ENCODE measurements at places on chromosomes 11 and 22.

DNA sequence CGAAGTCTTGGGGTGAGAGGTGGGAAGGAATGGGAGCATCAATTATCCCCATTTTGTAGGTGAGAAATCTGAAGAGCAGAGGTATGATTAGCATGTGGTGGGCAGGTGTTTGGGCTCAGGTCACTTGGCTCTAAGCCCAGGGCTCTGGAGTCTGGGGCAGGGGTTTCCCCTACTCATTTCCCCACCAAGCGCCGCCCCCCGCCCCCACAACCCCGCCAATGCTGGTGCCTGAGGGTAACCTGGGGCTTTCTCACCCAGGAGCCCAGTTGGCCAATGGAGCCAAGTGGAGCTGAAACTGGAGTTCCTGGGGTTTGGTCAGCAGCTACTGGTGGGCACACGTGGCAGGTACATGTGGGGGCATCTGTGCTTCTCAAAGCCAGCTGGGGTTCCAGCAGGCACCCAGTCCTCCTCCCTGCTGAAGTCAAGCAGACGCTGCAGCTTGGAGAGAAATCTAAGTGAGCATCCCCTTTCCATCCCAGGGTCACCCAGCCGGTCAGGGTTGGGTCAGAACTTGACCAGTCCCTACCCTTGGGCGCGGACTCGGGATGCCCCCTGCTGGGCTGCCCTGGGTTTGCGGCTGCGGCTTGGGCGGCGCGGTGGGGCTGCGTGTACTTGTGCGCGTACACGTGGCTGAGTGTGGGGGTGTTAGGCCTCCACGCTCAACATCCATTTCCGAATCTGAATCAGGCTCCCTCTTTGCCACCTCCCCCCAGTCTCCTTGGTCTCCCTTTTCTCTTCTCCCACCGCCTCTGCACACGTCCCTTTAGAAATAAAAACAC is 1.7 kb upstream of the CHRM1 start:
- peaks cover 50% of the 10 kb centered on the region for H3K4me1 ChIP-seq
- H3K36me3 ChIP-seq = no peaks in the 10 kb centered on the region
- H3K27me3 ChIP-seq = peaks cover 19% of the 10 kb centered on the region
- no peak overlapping the region for H3K27ac ChIP-seq
- DNase-seq = no peak

- no peaks in the 10 kb centered on the region for H3K27me3 ChIP-seq
- H3K4me3 ChIP-seq = no peak overlapping the region
- no peaks in the 10 kb centered on the region for H3K36me3 ChIP-seq
- H3K4me1 ChIP-seq = peaks cover 60% of the 10 kb centered on the region
Observed at GRCh38 chr11:2096919-2097301, 42.3 kb downstream of the IGF2 start.

- no peaks in the 10 kb centered on the region for H3K27me3 ChIP-seq
- H3K36me3 ChIP-seq = no peaks in the 10 kb centered on the region
- H3K4me3 ChIP-seq = no peak overlapping the region
- DNase-seq = no peak
- no peaks in the 10 kb centered on the region for H3K4me1 ChIP-seq
Observed at GRCh38 chr11:87256694-87257340, 219.1 kb downstream of the TMEM135 start.

- no peak overlapping the region for H3K27ac ChIP-seq
- H3K36me3 ChIP-seq = peaks cover 9% of the 10 kb centered on the region
- no peak overlapping the region for H3K4me3 ChIP-seq
- peaks cover 40% of the 10 kb centered on the region for H3K4me1 ChIP-seq
Observed at GRCh38 chr11:1748636-1749394, 1.6 kb downstream of the IFITM10 start.

- no peak overlapping the region for H3K4me3 ChIP-seq
- H3K27ac ChIP-seq = peak overlapping the region; percentile 84
- H3K36me3 ChIP-seq = no peaks in the 10 kb centered on the region
- no peaks in the 10 kb centered on the region for H3K27me3 ChIP-seq
- peak; percentile 58 for DNase-seq
Observed at GRCh38 chr11:69637941-69638871, 2.8 kb upstream of the CCND1 start.

DNA sequence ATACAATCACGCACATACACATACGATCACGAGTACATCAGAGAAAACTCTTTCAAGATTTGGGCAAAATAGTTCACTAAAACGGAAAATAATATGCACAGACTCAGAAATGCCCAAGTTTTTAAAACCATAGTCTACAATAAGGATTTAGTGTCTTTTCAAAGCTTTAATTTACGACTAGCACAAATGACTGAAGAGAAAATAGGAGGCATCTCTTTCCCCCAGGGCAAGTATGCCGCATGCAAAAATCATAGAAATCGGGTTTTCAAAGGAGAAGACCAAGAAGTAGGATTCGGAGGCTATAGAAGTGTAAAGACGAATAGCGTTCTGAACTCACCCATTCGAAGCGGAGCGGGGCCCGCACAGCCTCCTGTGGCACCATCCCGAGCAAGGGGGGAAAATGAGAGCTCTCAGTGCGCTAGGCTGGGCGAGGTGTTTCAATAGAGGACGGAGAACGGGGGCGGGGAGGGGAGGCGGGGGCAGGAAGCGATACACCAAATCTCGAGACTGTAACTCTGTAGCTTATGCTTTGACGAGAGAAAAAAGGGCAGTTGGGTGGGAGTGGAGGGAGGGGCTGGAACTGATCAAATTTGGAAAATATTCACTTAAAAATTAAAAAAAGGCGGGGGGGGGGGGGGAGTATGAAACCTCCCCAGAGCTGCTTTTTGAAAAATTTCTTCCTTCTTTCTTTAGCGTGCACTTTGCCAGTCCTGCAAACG is 15.8 kb downstream of the BLID start:
- H3K27ac ChIP-seq = peak overlapping the region; percentile 76
- H3K4me1 ChIP-seq = peaks cover 7% of the 10 kb centered on the region
- no peaks in the 10 kb centered on the region for H3K36me3 ChIP-seq
- H3K4me3 ChIP-seq = no peak overlapping the region
- no peaks in the 10 kb centered on the region for H3K27me3 ChIP-seq

- DNase-seq = no peak
- no peak overlapping the region for H3K27ac ChIP-seq
- no peaks in the 10 kb centered on the region for H3K36me3 ChIP-seq
Observed at GRCh38 chr22:35155403-35156025, 89.6 kb downstream of the ISX start.

GRCh38 chr11:123580557-123581275 is 73.7 kb downstream of the SCN3B start:
- H3K4me1 ChIP-seq = peaks cover 18% of the 10 kb centered on the region
- H3K36me3 ChIP-seq = no peaks in the 10 kb centered on the region
- H3K27ac ChIP-seq = no peak overlapping the region
- no peak overlapping the region for H3K4me3 ChIP-seq

- H3K36me3 ChIP-seq = no peaks in the 10 kb centered on the region
- no peaks in the 10 kb centered on the region for H3K27me3 ChIP-seq
- no peaks in the 10 kb centered on the region for H3K4me1 ChIP-seq
Observed at GRCh38 chr11:92625894-92626293, 343.6 kb upstream of the MTNR1B start.

- DNase-seq = no peak
- no peak overlapping the region for H3K27ac ChIP-seq
- no peak overlapping the region for H3K4me3 ChIP-seq
Observed at GRCh38 chr11:20407344-20407743, 19.8 kb downstream of the PRMT3 start.

- H3K36me3 ChIP-seq = no peaks in the 10 kb centered on the region
- peak; percentile 44 for DNase-seq
- H3K27ac ChIP-seq = peak overlapping the region; percentile 99
- H3K4me1 ChIP-seq = peaks cover 49% of the 10 kb centered on the region
Observed at GRCh38 chr22:46073683-46074504, 76.4 kb upstream of the PPARA start.

DNA sequence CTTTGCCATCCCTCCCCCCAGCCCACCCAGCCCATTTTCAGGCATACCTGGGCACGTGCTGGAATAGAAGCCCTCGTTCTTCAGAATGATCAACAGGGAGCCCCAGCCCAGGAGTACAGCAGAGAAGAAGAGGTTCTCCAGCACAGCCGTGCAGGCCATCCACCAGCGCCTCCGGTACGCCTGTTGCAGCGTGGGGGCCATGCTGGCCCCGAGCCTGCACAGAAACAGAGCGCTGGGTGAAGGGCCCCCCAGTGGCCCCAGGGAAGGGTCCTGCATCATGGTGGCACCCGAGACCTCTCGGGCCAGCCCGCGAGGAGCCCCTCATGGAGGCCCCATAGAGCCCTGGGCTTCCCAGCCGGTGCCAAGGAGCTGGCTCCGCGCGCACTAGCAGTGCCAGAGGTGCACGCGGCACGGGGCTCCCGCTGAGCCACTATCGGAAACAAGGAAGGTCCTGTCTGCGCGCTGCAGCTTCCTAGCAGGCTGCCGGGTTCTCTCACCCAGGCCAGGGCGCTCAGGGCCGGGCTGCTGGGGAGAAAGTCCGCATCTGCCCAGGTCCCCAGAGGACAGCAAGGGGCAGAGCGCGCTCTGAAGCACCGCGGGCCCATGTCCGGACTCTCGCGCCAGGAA is 1.5 kb downstream of the SLC43A1 start:
- no peaks in the 10 kb centered on the region for H3K36me3 ChIP-seq
- no peaks in the 10 kb centered on the region for H3K27me3 ChIP-seq
- peak overlapping the region; percentile 78 for H3K27ac ChIP-seq
- DNase-seq = peak; percentile 72

DNA sequence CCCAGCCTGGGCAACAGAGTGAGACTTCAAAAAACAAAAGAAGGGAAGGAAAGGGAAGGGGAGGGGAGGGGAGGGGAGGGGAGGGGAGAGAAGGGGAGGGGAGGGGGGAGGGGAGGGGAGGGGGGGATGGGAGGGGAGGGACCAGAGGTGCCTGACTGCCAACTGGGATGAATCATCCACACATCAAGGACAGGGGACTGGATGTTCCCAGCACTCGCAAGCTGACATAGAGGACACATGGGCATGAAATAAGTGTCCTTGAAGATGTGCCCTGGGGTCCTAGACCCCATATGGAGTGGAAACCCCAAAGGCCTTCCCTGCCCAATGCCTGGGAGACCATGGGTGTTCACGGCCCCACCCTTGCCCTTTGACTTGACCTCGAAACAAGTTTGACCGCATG is 19.8 kb downstream of the TST start:
- H3K4me3 ChIP-seq = no peak overlapping the region
- no peaks in the 10 kb centered on the region for H3K27me3 ChIP-seq
- peak; percentile 61 for DNase-seq
- H3K27ac ChIP-seq = no peak overlapping the region

DNA sequence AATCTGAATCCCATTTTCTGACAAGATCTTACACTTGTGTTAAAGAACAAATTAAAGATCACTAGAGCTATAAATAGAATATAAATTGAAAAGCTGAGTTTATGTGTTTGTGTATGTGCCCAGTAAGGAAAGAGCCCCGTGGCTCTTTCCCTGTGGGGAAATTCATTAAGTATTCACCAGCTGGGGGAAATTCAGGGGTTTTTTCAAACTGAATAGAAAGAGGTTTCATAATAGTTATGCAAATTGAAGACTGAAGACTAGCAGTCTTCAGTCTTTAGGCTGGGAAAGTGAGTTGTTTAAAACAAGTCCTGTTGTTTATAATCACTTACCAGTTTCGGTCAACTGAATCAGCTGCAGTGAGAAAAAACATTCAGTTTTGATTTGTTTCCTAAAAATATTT is 11.3 kb upstream of the MS4A7 start:
- H3K27me3 ChIP-seq = no peaks in the 10 kb centered on the region
- DNase-seq = no peak
- H3K27ac ChIP-seq = no peak overlapping the region
- peaks cover 24% of the 10 kb centered on the region for H3K4me1 ChIP-seq

GRCh38 chr11:14584595-14584994 is 59.0 kb upstream of the PDE3B start:
- peaks cover 24% of the 10 kb centered on the region for H3K4me1 ChIP-seq
- H3K27ac ChIP-seq = peak overlapping the region; percentile 72
- no peaks in the 10 kb centered on the region for H3K27me3 ChIP-seq
- DNase-seq = peak; percentile 45

GRCh38 chr22:20545681-20546521 is 38.5 kb downstream of the MED15 start:
- H3K4me3 ChIP-seq = no peak overlapping the region
- DNase-seq = no peak
- H3K27me3 ChIP-seq = no peaks in the 10 kb centered on the region
- H3K27ac ChIP-seq = no peak overlapping the region

GRCh38 chr11:114987186-114987760 is 308.9 kb downstream of the NXPE2 start:
- no peak overlapping the region for H3K4me3 ChIP-seq
- DNase-seq = no peak
- H3K27me3 ChIP-seq = no peaks in the 10 kb centered on the region
- H3K27ac ChIP-seq = no peak overlapping the region

DNA sequence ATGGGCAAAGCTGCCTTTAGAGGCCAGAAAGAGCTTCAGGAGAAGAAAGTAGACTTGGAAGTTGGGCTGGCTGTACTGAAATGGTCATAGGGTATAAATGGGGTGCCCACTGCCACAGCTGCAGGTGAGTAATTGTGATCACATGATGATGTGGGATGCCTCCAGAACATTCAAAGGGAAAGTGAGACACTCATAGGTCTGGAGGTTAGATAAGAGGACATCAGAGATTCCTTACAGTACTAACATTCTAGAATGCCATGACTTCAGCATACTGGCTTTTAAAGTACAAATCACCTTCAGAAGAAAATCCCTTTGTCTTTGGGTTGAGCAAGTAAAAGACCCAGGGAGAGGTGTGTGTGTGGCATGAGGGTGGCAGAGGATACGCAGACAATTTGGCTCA is 419.2 kb downstream of the TENM4 start:
- no peak overlapping the region for H3K27ac ChIP-seq
- no peak overlapping the region for H3K4me3 ChIP-seq
- no peak for DNase-seq
- no peaks in the 10 kb centered on the region for H3K36me3 ChIP-seq
- H3K4me1 ChIP-seq = no peaks in the 10 kb centered on the region

GRCh38 chr11:120208777-120209176 is 2.1 kb upstream of the OAF start:
- H3K36me3 ChIP-seq = no peaks in the 10 kb centered on the region
- DNase-seq = peak; percentile 49
- peaks cover 69% of the 10 kb centered on the region for H3K4me1 ChIP-seq
- no peaks in the 10 kb centered on the region for H3K27me3 ChIP-seq
- H3K27ac ChIP-seq = peak overlapping the region; percentile 92
- H3K4me3 ChIP-seq = no peak overlapping the region

GRCh38 chr11:134040386-134041302 is 28.2 kb upstream of the JAM3 start:
- H3K4me1 ChIP-seq = peaks cover 21% of the 10 kb centered on the region
- H3K36me3 ChIP-seq = no peaks in the 10 kb centered on the region
- no peak overlapping the region for H3K4me3 ChIP-seq
- H3K27me3 ChIP-seq = no peaks in the 10 kb centered on the region

DNA sequence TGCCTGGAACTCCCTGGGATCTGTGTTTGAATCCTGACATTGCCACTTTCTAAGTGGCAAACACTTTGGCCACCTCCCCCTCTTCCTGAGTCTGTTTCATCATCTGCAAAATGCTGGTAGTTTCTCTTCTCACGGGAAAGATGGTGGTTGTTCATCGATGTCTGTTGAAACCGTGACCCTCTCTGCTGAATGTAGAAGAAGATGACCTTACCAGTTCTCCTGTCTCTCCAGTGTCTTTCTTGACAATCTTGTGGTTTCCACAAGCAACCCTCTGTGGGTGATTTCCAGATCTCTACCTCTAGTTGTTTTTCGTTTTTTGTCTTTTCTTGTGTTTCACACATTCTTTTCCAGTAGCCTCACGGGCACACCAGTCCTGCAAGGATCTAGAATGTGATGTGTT is 27.5 kb downstream of the ZBTB16 start:
- H3K36me3 ChIP-seq = no peaks in the 10 kb centered on the region
- no peak overlapping the region for H3K4me3 ChIP-seq
- H3K27me3 ChIP-seq = no peaks in the 10 kb centered on the region
- no peak for DNase-seq

All from body of pancreas (tissue), 4 donors.